ENCODE measurements at places on chromosomes 5 and 9.

DNA sequence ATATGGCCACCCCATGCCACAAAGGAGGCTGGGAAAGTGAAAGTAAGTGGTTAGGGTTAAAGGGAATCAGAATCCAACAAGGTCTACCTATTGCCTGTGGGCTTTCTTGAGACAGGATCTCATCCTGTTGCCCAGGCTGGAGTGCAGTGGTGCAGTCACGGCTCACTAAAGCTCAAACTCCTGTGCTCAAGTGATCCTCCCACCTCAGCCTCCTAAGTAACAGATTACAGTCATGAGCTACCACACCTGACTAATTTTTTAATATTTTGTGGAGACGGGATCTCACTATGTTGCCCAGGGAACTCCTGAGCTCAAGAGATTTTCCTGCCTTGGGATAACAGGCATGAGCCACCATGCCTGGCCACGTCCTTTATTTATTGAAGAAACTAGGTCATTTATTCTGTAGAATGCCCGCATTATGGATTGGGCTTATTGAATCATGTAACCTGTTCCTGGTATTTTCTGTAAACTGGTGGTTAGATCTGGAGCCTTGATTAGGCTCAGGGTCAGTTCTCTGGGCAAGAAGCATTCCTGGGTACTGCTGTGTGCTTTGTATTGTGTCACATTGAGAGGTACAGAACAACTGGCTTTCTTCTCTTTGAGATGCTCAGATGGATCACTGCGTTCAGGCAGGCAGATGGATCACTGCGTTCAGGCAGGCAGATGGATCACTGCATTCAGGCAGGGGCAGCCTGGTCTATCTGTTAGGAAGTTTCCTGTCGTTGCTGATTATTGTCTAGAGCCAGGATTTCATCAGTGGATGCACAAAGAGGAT, 41.6 kb downstream of the ERGIC1 start:
- DNase-seq = no peak

GRCh38 chr5:143539742-143540141, 136.3 kb upstream of the NR3C1 start:
- DNase-seq = no peak

DNA sequence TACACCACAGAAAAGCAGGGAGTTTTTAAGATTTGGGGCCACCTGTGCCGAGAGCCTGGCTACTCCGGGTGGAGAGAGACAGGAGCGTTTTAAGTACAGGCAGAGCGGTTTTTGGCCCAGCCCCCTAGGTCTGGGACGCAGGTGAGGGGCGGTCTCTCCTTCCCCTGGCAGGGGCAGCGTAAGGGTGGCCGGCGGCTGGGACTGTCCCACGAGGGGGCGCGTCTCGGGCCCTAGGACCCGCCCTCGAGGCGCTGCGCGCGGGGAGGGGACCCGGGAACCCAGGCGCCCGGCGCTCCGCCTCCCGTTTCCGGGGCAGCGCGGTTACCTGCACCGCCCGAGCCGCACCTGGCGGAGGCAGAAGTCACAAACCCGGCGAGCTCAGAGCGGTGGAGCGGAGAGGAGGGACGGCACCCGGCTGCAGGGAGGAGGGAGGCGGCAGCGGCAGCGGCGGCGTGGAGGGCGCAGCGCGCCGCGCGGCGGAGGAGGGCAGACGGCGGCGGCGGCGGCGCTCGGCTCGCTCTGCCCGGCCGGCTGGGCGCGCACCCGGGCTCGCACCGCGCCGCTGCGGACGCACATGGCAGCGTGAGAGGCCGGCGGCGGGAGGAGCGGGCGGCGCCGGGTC, at the start of gene WWC1:
Gene WWC1, plus strand, starts transcription at position 304 of the 622 bp plus-strand sequence. CDS start 508 bp downstream, outside the sequence.
- DNase-seq = peak; percentile 89

- no peak for DNase-seq
These were observed 67.2 kb upstream of the TSLP start for GRCh38 chr5:111004291-111004690.

- peak; percentile 57 for DNase-seq
These were observed 2.7 kb upstream of the ANP32B start for GRCh38 chr9:97980479-97980803.

- DNase-seq = no peak
These were observed 2.9 kb upstream of the CCDC192 start for GRCh38 chr5:127700237-127700766.

- no peak for DNase-seq
These were observed 72.1 kb upstream of the ARAP3 start for GRCh38 chr5:141753971-141754713.

DNA sequence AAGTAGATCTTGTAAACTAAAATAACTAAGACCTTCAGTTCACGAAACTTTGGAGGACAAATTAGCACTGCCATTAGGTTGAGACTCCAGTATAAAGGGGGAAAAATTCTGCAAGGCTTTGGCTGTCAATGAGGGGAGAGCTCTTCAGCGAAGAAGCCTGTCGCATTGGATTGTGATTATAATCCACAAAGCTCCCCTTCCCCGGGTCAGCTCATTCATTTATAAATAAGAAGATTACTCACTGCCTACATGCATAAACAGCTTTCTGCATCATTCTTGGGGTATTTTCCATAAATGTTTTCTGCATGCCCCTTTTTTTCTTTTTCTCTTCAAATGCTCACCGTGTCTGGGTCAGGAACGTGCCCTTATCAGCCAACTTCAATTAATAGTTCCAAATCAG, 196.7 kb downstream of the EBF1 start:
- no peak for DNase-seq

DNA sequence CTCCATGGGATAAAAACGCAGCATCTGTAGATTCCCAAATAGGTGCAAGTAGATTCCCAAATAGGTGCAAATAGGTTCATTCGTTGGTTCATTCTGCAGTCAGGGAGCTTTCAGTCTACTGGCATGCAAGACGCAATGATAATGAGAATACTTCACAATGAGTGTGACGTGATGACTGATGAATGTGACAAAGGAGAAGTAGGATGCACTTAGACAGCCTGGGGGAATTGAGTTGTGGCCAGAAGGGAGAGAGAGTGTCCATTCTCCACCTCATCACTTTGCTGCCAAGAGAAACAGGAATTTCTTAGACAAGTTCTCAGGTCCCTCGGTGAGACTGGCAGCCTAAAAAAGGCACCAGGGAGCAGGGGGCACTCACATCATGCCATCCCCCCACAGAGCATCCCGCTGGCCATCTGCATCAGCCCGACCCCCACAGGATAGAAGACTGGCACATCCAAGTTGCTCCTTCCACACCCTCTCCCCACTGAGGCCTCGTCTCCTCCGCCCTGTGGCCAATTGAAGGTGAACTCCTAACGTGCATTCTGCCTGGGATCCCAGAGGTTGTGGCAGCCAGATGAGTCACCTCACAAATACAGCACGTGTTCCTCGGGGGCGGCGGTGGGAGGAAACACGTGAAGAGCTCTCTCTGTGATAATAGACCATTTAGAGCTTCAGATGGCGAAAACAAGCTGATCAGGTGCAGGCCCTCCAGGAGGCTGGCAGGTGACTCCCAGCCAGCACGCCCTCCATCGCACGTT, 19.9 kb upstream of the KCNIP1 start:
- no peak for DNase-seq

DNA sequence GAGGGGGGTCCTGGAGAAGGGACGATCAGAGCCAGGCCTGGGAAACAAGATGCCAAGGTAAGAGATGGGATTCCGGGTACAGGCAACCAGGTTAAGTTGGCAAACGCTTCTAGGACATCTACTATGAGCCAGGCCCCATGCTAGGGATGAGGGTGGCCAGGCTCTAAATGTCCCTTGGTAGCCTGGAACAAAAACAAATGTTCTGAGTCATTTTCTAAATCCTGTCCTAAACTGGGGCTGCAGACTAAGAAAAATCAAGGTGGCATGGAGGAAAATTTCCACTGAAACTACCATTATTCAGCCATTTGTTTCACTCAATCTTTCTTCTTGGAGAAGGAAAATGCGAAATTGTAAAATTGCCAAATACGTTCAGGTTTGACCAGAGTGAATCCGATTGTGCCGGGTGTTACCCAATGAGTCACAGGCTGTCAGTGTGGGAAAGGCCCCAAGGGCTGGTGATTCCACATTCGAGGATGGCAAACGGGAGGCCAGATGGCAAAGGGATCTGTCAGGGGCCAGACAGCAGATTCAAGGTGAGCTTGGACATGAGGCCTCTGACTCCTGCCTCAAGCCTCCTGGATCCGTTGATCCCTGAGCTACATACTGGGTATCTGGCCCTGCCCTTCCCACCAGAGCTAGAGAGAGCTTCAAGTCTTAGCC, 57.6 kb downstream of the PAX5 start:
- no peak for DNase-seq

- DNase-seq = no peak
These were observed 120.8 kb upstream of the SLC27A6 start for GRCh38 chr5:128844354-128844923.

DNA sequence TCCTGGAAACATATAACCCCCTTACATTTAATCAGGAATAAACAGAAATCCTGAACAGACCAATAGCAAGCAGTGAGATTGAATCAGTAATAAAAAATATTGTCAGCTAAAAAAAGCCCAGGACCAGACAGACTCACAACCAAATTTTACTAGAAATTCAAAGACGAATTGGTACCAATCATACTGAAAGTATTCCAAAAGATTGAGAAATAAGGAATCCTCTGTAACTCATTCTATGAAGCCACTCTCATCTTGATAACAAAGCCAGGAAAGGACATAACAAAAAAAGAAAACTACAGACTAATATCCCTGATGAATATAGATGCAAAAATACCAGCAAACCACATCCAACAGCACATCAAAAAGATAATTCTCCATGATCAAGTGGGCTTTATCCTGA, 714.0 kb downstream of the SEMA5A start:
- DNase-seq = no peak

DNA sequence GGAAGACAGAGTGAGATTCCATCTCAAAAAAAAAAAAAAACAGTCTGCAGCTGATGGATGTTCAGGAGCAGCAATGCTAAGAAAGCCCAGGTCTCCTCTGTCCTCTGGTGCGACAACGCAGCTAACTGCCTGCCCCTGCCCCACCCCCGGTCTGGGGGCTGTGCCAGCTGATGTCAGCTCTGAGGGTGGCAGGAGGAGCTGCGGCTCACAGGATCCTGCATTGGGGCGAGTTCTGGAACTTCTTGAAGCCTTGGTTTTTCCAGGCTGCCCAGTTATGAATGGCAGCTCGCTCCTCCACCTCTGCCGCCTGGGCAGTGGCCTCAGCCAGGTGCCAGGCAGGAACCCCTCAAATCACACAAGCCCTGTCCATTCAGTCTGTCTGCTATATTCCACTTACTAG, 113.5 kb downstream of the ROR2 start:
- DNase-seq = no peak

GRCh38 chr5:134692722-134693121, 44.1 kb downstream of the SEC24A start:
- no peak for DNase-seq

DNA sequence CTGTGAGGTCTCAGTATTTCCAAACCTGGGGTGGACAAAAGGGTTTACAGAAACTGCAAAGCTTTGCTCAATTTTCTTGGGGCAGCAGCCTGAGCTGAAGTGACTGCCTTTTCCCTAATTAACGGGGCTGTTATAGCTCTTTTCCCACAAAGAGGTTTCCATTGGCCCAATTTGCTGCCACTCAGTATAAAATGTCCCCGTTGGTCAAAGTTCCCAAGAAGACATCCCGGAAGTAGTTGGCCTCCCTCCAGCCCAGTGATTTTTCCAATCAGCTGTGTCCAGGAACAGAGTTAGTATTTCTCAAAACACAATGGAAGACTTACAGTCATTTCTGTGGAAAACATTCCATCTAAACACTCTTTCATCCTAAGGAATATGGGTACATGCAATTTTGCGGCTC, 643.6 kb downstream of the ACTL7B start:
- DNase-seq = no peak

- DNase-seq = no peak
These were observed 97.3 kb upstream of the DMRT1 start for GRCh38 chr9:744046-744712.

DNA sequence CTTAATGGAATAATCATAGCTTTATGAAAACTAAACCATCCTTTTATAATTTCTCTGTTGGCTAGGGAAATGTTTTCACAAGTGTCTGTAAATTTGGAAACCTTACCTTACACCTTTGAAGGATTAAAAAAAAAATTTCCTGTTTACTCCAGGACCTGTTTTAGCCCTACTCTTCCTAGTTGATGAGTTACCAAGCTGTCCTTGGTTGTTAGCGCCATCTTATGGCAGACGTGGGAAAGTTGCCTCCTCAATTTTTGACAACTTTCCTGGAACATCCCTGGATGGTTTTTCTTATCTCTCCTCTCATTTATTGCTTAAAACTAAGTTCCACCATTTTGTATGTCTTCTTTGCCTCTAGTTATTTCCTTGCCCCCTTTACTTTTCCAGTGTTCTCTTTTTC, 25.7 kb downstream of the ZSWIM6 start:
- DNase-seq = no peak

DNA sequence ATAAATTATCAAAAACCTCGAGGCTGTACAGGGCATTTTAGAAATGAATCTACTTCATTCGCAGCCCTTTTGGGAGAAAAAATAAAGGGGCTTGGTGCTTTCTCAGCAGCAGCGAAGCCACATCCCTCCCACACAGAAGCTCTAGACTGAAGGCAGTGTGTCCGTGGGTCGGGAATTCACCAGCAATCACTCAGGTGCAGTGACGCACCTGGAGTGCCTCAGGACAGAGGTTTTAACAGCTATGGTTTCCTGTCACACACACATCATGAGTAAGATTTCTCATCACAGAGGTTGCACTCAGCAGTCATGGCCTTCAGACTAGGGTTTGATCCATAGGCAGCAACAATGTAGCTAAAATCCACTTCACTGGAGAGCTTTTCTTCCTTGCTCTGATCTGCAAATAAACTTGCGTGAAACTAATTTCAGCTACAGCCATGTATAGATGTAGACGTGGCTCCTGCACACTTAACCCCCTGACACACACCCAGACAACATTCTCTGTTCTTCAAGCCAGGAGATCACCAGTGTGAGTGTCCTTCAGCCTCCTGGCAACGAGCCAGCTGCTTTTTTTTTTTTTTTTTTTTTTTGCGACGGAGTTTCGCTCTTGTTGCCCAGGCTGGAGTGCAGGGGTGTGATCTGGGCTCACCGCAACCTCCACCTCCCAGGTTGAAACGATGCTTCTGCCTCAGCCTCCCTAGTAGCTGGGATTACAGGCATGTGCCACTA, 34.8 kb downstream of the DYNC2I2 start:
- DNase-seq = no peak

DNA sequence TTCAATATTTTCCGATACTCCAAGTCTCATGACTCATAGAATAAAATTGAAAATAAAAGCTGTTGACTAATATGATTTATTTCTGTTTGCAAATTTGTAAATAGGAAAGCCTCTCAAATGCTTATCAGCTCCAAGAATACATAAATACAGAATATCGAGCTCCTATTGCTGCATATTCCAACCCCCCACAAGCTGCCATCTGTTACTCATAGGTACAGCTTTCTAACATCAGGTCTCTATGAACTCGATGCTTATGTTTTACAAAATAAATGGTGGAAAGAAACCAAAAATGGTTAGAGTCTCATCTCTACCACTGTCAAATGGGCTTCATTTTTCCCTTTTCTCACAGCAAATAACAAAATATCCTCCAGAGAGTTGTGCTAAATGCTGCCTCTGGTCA, 631.6 kb upstream of the CDH18 start:
- DNase-seq = no peak

All from breast epithelium (tissue), 4 donors.